ENCODE measurements at places on chromosomes 7 and 10.

DNA sequence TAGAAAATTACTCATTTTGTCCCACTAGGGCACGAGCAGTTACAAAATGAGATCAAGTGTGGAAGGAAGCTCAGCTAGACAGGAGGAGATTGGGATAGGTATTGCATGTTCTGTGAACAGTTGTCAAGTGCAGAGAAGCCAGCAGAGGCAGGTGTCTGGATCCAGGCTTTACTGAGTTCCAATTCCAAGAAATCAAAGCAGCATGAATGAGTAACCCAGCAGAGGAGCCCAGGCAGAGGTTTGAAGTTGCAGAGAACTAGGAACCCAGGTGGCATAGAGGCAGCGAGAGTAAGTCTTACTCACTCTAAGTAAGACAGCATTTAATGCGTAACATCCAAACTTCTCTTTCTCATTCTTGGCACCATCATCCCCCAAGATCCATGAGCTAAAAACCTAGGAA lies 11.8 kb downstream of the MRC1 start:
- DNase-seq, result no peak

DNA sequence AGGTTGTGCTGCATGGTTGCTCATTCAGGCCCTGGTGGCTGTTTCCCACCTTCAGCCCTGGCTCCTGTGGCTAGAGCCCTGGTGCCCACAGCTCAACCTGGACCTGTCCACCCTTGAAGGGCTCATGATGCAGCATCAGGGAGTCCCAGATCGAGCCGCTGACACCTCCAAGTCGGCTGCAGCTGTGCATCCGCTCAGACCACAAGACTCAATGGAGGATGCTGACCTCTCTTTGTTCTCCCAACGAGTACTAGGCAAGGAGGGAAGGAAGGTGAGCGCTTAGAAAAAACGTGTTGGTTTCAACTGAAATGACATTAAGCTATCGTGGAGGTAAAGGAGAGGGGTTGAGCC lies 9.5 kb upstream of the C10orf95 start:
- DNase-seq, result peak; percentile 61

- DNase-seq, result no peak
These were observed 55.8 kb downstream of the PTN start for GRCh38 chr7:137287651-137288258.

DNA sequence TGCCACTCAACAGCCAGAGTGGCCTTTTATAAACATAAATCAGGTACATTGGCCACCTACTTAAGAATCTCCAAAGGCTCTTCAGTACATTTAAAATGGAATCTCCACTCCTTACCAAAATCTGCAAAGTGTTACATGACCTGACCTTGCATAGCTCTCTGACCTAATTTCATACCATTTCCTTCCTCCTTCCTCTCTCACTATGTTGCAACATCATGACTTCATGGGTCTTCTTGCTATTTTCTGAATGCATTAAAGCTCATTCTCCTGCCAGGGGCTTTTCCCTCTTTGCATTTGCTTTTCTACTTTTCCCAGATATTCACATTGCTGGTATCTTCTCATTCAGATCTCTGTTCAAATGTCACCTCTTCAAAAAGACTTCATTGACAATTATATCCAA lies 22.1 kb upstream of the PPP1R17 start:
- no peak for DNase-seq

DNA sequence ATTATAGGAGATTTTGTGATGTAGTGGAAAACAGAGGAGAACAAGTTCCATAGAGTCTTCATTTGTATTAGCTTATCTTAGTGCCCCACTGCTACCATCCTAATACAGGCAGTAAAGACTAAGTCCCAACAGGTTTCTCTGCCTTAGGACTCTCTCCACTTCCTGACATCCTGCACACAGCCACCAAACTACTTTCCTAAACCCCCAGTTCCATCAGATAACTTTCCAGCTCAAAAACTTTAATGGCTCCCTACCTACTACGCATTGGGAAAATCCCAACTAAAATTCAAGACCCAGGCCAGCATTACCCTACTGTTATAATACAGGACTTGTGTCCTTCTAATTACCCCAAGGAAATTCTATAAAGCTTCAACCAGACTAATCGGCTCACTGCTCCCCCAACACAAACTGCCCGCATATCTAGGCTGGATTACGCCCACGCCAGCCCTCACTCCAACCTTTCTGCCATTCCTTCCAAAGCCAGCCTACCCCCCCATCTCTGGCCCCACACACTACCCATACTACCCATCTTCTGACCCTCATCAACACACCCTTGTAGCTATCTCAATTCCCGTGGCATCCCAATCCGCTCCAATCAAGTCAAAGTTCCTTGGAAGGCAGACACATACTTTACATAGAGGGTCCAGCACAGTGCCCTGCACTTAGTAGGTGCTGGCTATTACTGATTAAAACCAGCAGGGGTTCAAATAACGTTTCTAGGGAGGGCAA lies 1.4 kb downstream of the IDE start:
- DNase-seq, result no peak

DNA sequence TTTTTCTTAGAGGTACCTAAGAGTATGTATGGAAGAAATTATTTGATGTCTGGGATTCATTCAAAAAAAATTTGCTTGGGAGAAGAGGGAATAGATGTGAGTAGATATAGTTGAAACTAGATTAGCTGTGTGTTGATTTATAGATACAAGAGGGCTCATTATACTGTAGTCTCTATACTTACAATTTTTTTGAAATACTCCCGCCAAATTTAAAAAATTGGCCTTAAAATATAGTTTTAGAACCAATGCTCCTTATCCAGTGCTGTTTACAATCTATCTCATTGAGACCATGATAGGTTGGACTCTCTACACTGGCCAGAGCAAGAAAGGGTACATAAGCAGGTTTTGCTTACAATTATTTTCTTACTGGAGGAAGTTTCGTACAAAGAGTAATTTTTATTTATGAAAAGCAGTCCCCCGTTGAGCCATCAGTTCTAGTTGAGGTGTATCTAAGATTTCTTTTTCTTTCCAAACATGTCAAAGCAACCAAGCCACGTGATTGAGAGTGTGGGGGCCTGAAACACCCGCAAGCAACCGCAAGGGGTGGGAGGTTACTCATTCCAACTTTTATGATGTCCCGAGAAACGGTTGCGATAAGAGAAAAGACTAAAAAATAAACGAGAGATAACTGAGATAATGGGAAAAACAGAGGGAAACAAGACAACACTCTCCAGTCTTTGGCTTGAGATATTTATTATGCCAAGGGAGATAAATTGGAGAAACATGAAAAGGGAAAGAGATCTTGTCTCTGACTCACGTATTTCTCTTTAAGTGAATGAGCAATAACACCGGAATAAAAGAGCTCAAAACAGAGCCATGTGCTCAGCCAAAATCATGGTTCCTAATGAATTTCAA lies 729.2 kb downstream of the LRMDA start:
- DNase-seq, result no peak

DNA sequence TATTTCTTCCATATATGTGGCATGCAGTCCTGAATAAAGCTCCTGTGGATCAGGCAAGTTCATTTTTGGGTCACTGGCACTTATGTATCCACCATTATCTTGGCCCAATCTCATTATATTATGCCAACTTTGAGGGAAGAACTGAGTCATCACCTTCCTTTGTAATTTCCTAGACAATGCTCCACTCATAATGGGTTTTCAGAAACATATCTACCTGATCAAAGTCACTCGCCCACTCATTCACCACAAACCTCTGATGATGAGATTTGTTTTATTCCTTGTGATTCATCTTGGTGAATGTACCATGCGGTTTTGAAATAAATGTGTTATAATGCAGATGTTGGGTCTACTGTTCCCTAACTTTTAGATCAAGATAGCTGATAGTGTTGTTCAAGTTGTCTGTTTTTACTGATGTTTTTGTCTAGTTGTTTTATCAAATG lies 525.8 kb downstream of the KIF20B start:
- no peak for DNase-seq

DNA sequence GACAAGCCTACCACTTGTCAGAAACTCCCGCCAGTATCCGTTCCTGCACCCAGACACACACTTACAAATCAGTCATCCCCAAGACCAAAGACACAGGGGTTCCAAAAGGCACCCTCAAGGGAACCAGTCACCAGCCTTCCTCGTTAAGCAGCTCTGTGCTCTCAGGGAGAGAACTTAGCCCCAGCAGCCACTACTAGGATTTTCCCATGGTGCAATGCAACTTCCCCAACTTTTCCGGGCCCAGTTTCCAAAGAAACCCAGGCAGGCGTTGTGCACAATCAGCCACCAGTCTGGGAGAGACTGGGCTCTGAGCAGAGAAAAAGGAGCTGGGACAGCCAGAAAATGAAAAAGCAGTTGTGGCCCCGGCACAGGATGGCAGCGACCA lies 1.2 kb downstream of the DLG5 start:
- no peak for DNase-seq

DNA sequence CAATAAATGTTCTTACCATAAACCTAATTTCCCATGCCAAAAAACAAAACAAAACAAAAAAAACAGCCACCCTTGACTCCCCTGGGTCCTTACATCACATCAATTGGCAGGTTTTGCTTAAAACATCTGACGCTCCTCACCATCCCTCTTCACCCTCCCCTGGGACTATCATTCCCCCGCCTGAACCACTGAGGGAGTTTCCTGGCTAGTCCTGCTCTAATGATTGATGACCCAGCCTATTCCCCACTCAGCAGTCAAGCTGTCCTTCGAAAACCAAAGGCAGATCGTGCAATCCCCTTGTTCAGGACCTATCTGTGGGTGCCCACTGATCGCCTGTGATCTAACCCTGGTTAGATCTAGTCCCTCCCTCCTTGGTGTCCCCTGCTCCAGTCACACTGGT lies 11.2 kb upstream of the FRMPD2 start:
- DNase-seq, result no peak

- DNase-seq, result no peak
These were observed 300.9 kb upstream of the C7orf33 start for GRCh38 chr7:148289630-148290029.

- DNase-seq, result no peak
These were observed 397.2 kb downstream of the SUGCT start for GRCh38 chr7:40531956-40532355.

DNA sequence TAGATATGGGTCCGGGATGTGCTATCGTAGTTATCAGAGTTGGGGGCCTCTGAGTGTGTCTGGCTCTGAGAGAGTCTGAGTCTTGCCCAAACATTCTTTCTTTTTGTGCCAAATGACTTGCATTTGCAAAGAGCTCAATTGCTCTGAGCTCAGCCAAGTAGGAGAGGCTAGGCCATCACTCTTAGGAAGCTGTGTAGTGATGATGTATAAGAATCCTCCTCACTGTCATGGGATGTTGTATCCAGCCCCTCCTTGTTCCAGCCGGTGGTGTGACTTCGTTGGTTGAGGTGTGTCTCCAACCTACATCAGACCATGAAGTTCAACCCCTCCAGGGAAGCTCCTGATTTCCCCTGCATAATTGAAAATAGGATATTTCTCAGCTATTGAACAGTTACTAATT lies 97.5 kb upstream of the NPS start:
- DNase-seq, result no peak

GRCh38 chr7:69283421-69283820 lies 314.9 kb upstream of the AUTS2 start:
- DNase-seq, result no peak

DNA sequence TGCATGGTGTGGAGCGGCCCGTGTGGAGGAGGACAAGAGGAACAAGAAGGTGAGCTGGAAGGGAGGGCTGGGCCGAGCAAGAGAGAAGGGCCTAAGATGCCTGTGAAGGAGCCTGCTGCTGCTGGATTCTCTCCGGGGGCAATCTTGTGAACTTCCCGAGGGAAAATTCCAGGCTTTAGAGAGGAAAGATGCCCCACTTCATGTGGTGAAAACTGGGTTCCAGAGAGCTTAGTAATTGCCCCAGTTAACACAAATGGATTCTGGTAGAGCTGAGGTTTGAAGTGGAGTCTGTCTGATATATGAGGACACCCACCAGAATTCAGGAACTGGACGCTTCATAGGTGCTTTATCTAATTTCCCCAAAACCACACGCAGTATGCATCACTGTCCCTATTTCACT lies 114.1 kb upstream of the ZMIZ1 start:
- DNase-seq, result no peak

GRCh38 chr7:78562191-78562590 lies 763.6 kb downstream of the PHTF2 start:
- DNase-seq, result no peak

DNA sequence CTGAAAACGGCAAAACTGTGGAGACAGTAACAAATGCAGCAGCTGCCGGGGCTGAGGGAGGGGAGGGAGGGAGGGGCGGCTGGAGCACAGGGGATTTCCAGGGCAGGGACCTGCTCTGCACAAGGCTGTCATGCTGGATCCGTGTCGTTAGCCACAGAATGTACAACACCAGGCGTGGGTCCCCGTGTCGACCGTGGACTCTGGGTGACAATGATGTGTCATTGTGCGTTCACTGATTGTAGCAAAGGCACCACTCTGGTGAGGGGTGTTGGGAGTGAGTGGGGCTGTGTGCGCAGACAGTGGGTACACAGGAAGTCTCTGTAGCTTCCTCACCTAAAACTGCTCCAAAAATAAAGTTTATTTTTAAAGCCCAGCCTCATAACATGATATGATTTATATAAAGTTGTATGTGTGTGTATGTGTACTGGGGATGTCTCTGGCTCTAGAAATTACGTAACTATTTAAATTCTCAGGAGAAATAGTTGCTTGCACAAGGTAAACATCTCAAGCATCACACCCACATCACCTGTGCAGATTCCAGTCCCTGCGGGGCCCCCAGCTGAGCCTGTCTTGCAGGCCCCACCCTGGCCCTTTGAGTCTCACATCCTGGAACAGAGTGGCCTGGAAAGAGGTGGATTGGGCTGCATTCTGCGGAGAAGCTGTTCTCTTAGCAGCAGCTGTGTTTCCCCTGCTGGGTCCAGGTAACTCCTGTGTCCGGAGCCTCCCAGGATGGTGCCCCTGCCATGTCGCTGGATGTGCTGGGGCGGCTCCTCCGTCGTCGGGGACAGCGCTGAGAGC lies 135.7 kb downstream of the DYNC2I1 start:
- no peak for DNase-seq

- DNase-seq, result no peak
These were observed 59.8 kb downstream of the COA1 start for GRCh38 chr7:43669286-43670081.
